Motor neuron (in vitro differentiated cells): ENCODE measurements at places on chromosomes 13 and 19.

DNA sequence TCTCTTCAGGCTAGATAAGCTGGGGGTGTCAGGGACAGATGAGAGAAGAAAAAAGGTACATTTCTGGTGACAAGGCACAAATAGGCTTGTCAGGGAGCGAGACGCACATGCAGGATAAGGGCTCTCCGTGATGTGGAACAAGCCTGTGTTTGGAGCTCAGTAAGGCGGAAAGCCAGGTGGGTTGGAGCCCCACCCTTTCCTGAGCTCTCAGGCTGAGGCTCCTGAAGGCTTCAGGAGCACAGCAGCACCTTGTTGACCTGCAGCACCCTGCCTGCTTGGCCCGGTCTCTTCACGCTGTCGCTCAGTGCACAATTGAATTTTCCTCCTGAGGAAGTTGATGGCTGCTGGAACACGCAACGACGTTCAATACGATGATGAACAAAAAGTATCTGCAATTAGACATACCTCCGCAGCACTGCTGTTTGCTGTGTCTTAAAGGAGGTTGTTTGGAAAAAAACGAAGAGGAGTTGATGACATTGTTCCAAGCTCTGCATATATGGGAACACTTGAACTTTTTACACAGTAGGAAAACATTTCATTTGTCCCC is 29.3 kb downstream of the SERP2 start:
- no peak for ATAC-seq

DNA sequence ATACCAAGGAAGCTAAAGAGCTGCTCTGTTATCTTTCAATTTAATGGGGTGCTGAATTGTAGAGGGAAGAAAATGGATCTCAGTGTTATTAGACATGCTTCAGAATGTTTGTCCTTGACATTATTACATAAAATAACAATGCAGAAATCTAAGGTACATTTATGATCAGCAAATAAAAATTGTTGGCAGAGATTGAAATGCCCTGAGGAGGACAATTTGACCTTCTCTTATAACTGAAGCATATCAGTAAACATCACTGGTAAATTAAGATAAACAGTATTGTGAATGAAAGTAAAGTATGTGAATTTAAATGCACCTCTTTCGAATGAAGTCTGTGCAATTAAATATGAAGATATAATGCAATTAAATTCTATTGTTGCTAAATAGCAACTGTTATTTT is 1362.1 kb upstream of the ATXN8OS start:
- no peak for ATAC-seq

- peak; percentile 0 for ATAC-seq
Measured at GRCh38 chr19:10718205-10719196, 622 bp downstream of the DNM2 start.

GRCh38 chr13:94602467-94602866 is 810 bp downstream of the GPR180 start:
- no peak for ATAC-seq

- no peak for ATAC-seq
Measured at GRCh38 chr19:2239173-2239572, 2.5 kb downstream of the SF3A2 start.

DNA sequence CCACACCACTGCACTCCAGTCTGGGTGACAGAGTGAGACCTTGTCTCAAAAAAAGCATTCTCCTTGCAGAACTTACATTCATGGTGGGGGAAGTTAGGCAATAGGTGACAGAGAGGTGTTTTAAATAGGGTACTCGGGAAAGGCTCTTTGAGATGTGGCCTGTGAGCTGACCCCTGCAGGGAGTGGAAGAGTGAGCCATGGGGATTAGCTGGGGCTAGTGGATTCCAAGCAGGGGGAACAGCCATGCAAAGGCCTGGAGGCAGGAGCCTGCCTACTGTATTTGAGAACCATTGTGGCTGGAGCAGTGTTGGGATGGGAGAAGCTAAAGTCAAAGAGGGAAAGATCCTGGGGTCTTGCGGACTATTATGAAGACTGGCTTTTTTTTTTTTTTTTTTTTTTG is 3.9 kb upstream of the DMKN start:
- ATAC-seq = no peak

DNA sequence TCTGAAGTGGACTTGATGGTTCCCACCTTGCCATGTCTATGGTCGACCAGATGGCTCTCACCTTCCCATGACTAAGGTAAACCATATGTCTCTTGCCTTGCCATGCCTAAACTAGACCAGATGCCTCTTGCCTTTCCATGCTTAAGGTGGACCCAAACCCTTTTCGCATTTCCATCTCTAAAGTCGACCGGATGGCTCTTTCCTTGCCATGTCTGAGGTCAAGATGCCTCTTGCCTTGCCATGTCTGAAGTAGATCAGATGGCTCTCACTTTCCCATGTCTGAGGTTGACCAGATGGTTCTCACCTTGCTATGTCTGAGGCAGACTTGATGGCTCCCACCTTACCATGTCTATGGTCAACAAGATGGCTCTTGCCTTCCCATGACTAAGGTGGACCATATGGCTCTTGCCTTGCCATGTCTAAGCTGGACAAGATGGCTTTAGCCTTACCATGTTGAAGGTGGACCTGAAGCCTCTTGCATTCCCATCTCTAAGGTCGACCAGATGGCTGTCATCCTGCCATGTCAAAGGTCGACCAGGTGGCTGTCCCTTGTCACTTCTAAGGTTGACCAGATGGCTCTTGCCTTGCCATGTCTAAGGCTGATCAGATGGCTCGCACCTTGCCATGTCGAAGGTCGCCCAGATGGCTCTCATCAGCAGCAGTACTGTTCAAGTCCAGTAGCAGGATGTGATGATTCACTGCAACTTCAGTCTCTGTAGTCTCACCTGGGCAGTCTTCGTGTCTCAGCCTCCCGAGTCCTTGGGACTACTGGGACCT is 1439.4 kb downstream of the UQCRFS1 start:
- no peak for ATAC-seq

GRCh38 chr13:40058757-40059236 is 403.3 kb downstream of the COG6 start:
- no peak for ATAC-seq

DNA sequence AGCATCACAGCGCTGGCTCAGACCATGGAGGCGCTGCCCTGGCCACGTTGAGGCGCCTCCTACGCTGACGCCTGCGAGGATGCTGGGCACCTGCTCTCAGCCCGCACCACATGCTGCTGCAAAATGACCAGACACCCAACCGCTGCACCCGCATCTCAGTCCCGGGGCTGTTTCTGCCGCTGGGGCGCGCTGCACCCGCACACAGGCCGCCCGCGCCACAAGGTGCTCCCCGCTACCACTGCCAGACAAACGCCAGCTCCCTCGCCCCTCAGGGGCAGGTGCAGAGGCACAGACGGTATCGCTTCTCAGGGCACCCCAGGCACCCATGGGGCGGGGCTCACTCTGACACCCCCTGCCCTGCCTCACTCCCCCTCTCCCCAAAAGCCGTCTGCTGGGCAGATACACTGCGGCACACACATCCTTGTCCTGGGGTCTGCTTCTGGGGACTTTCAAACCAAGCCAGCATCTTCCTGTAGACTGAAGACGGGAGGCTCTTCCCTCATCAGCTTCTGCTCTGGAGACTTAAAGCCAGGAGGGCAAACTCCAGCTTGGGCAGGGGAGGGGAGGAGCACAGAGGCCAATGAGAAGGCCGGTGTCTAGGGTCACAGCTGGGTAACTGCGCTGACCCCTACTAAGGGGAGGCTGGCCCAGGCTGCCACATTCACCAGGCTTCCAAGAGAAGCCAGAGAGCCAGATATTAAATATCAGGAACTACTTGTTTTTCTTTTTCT is 16.3 kb downstream of the CHERP start:
- no peak for ATAC-seq

DNA sequence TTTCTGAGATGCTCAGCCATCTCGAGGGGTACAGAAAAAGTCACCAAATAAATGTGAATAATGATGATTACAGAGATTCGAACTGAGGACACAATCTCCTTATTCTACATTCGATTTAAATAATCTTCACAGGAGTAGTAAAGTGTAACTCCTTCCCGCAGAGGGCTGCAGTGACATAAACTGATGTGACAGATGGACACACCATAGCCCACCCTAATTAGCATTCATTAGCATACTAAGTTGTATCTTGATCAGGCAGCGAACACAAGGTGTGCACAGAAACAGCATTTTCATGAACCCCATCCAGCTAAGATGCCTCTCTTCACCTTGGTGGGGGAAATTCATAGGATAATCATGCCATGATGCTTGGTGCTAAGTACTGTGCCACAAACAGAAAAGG is 83.0 kb downstream of the TNFSF11 start:
- ATAC-seq = no peak

DNA sequence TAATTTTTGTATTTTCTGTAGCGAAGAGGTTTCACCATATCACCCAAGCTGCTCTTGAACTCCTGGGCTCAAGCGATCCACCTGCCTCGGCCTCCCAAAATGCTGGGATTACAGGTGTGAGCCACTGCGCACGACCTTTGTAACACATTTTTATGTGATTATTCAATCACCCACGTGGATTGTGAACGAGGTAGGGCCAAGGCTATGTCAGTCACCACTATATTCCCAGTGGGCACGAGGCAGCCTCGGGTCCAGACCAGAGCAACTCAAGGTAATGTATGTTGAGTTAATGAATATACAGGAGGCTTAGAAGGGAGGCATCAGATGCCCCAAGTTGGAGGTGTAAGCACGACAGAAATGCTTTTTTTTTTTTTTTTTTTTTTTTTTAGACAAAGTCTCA is 8.9 kb downstream of the PTGIR start:
- no peak for ATAC-seq

DNA sequence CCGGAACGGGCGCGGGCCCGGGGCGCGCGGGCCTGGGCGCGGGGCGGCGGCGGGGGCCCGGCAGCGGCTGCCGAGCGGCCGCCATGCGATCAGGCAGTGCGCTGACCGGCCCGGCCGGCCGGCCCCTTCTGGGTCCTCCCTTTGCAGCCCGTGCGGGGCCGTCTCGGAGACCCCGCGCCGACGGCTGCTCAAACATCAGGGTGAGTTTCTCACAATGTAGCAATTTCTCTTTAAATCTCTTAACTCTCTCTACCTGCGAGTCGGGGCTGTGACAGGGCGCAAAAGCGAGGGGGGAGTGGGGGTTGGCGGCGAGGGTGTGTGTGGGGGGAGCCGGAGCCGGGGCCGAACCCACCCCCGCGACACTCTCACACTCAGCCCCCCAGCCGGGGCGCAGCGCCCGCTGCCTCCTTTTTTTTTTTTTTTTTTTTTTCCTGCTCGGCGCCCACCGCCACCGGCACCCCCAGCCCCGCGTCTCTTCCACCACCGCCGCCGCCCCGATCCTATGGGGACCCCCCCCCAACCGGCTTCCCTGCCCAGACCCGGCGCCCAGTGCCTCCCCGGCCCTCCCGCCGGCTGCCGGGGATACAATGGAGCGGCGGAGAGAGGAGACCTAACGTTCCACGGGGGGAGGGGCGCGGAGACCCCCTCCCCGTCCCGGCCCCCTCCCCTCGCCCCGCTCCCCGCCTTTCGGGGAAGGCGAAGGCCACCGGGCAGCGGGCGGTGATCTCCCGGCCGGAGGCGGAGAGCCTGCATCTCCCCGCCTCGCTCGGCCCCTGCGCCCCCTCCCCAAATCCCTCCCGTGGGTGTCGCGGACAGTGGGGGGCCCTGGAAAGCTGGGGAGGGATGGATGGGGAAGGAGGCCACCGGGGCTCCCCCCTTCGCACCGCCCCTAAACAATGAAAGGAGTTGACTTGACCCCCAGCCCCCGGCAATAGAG is at the start of gene BICRA:
Gene BICRA (plus strand): TSS at position 166 of the 937 bp plus-strand sequence. CDS start 64,441 bp downstream, outside the sequence.
- peak; percentile 72 for ATAC-seq

DNA sequence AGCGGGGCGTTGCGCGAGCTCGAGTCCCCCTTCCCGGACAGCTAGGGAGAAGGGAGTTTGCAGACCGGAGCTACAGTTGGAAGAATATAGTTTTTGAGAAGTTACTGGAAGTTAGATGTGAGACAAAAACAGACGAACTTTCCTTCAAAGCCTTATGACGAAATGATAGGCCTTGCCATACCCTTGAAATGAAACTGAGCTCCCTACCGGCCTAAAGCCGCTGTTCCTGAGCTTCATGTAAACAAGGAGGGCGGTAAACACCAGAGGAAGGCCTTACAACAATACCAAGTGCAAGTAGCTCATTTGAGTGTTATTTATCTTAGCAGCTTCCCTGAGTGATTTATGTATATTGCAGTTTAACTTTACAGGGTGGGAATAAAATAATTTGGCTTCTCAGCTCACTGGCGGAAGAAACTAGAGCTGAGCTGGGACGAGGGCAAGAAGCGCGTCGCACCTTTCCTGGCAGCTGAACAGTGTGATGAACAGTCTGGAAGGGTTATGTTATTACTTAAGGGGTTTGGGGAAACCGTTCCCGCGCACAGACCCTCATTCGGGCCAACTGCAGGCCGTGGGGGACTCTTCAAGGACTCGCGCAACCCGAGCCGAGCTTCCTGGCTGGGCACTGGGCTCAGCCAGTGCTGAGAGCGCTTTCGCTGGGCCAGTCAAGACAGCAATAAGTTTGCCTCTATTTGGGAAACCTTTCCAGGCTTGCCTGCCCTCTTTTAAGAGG is 111.2 kb downstream of the KCNRG start:
- no peak for ATAC-seq

DNA sequence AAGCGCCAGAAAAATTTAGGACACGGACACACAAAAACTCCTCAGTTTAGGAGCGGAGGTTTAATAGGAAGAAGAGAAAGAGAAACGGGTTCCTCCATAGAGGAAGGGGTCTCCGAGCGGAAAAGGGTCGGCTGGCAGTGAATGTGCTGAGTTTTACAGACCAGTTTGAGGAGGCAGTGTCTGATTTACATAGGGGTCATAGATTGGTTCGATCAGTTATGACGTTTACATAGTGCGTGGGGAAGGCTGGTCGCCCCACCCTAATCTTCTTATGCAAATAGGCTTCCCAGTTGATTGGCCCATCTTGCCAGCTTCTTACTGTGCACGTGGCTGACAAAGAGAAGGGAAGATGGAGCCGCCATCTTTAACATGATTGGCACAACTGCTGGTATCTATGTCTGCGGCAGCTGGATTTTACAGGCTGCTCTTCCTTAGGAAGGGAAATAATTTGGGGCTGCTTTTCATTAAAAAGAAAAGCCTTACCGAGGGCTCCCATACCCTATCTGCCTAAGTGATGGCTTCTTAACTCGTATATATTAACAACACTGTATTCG is 1.2 kb upstream of the ZNF225 start:
- ATAC-seq = no peak

DNA sequence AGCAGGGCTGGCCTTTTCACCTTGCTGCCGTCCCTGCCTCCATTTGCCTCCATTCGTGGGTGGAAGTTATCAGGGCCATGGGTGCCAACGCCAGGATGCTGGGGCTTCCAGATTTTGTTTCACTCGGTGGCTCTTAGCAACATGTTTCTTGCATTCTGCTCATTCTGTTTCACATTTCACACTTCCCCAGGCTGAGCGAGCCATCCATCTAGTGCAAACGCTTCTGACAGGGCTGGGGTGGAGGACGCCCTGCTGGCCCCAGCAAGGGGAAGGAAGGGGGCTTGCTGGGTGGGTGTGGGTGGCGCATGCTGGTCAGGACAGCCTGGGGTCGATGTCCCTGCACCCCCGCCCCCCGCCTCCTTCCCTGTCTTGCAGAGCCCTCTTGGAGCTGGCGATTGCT is 165.2 kb downstream of the URI1 start:
- peak; percentile 88 for ATAC-seq
